ENCODE measurements at places on chromosomes 5 and 9. TPM values are rescaled to one million over a fixed set of nuclear protein-coding genes. Genes with fewer than 3 reads are reported as not detected.

The NEUROG1 gene
- not detected for total RNA-seq

The SPINK5 gene
- 0.35 TPM for total RNA-seq

The CXCL14 gene
- 1.3 TPM for total RNA-seq

The IDNK gene
- 4.9 TPM for total RNA-seq

The SLC46A2 gene
- not detected for total RNA-seq

The TMEM245 gene
- total RNA-seq, result 102 TPM

The SLC45A2 gene
- not detected for total RNA-seq

The SLC6A7 gene
- total RNA-seq, result not detected

The GCNT4 gene
- total RNA-seq, result 0.30 TPM

The QRFP gene
- total RNA-seq, result not detected

The IFNA13 gene
- total RNA-seq, result not detected

The SV2C gene
- total RNA-seq, result not detected

The IFNE gene
- not detected for total RNA-seq

The F12 gene
- total RNA-seq, result not detected

The LTC4S gene
- 7.6 TPM for total RNA-seq

The RNF183 gene
- not detected for total RNA-seq

The PCDHB7 gene
- total RNA-seq, result 0.62 TPM

The WNT8A gene
- total RNA-seq, result not detected

The CYLC2 gene
- total RNA-seq, result not detected

The CARTPT gene
- total RNA-seq, result not detected

The AK8 gene
- 0.22 TPM for total RNA-seq

The CCDC180 gene
- 3.1 TPM for total RNA-seq

The SPATA31C1 gene
- not detected for total RNA-seq

The PDZD2 gene
- total RNA-seq, result 81.5 TPM

The ADAMTS6 gene
- total RNA-seq, result 0.78 TPM

The C5orf52 gene
- not detected for total RNA-seq

The PTGDS gene
- 6,152 TPM for total RNA-seq

The ANKRD55 gene
- not detected for total RNA-seq

The PTGS1 gene
- 4.0 TPM for total RNA-seq

The SLC6A19 gene
- total RNA-seq, result not detected

The BARHL1 gene
- not detected for total RNA-seq

The RETREG1 gene
- total RNA-seq, result 272 TPM

The TAS2R1 gene
- total RNA-seq, result not detected

The NMUR2 gene
- total RNA-seq, result not detected

The RAPGEF6 gene
- 8.2 TPM for total RNA-seq

The POLR3G gene
- 0.46 TPM for total RNA-seq

The SLC36A2 gene
- total RNA-seq, result 1.2 TPM

The RORB gene
- total RNA-seq, result 5.7 TPM

The FGFR4 gene
- 2.3 TPM for total RNA-seq

The GAS1 gene
- total RNA-seq, result 21.8 TPM

The CD72 gene
- 0.59 TPM for total RNA-seq

Measured in Right ventricle myocardium superior (tissue), 1 donor.